ENCODE measurements at places on chromosomes 1 and 21. TPM values are rescaled to one million over a fixed set of nuclear protein-coding genes. Genes with fewer than 3 reads are reported as not detected.

The C1QTNF12 gene
- 7.5 TPM for polyA plus RNA-seq

The MAN1C1 gene
- 18.0 TPM for polyA plus RNA-seq

The SLC45A1 gene
- polyA plus RNA-seq = 2.6 TPM

The CLEC20A gene
- polyA plus RNA-seq = 0.24 TPM

The AMPD1 gene
- not detected for polyA plus RNA-seq

The OR2M2 gene
- polyA plus RNA-seq = not detected

The ACBD6 gene
- polyA plus RNA-seq = 79.7 TPM

The C1orf141 gene
- not detected for polyA plus RNA-seq

The C8A gene
- not detected for polyA plus RNA-seq

The SPRR5 gene
- polyA plus RNA-seq = not detected

The IFI44L gene
- 5.4 TPM for polyA plus RNA-seq

The PLA2G2A gene
- polyA plus RNA-seq = not detected

The ENAH gene
- polyA plus RNA-seq = 112 TPM

The SORT1 gene
- polyA plus RNA-seq = 53.3 TPM

DNA sequence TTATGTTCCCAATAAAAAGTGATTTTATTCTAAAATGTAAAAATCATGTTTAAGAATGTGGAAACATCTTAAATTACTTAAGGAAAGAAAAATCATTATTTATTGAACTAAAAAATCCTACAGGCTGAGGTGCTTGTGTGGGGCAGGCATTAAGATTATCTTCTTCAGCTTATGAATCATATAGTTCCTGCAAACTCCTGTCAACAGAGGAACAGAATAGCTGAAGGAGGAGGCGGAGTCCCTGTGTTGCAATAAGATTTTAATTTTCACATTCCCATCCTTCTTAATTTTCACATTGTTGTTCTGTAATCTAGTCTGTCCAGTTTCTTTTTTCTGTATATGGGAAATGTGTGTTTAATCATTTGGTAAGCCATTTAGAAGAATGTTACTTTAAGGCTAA lies 20.6 kb upstream of the OLFML3 start:
- no peak for DNase-seq

DNA sequence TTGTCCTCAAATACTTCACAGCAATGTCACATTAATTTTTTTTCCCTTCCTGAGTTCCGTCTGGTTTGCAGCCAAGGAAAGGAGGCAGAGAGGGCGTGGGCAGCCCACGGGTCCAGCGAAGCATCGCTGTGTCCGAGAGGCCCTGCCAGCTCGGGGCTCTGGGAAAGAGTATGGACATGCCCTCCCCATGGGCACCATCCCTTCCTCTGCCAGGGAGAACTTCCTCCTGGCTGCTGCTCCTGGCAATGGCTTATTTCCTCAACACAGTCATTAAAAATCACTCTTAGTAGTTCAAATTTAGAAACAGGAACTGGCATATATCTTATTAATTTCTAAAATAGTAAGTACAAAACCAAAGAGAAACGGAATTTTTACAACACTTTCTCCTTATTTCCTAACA lies 115.4 kb downstream of the RIPK4 start:
- no peak for DNase-seq

GRCh38 chr1:11394592-11395245 lies 84.2 kb upstream of the DISP3 start:
- no peak for DNase-seq

GRCh38 chr21:27590271-27590670 lies 623.4 kb upstream of the ADAMTS5 start:
- DNase-seq = no peak

DNA sequence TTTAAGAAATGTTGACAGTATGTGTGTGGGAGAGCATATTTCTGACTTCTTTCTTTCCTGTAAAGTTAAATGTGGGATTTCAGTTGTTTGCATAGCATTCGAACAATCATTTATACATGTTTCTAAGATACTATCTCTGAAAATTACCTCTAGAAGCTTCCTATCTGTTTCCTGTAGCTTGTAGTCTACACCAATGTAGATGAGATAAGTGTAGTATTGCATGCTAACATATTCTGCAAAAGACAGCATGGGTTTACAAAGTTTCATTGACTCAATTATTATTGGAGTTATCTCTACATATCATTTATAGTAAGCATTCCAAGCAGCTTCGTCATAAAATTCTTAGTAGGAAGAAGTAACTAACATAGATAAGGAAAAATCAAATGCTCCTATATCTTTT lies 98.9 kb upstream of the DPYD start:
- no peak for DNase-seq

DNA sequence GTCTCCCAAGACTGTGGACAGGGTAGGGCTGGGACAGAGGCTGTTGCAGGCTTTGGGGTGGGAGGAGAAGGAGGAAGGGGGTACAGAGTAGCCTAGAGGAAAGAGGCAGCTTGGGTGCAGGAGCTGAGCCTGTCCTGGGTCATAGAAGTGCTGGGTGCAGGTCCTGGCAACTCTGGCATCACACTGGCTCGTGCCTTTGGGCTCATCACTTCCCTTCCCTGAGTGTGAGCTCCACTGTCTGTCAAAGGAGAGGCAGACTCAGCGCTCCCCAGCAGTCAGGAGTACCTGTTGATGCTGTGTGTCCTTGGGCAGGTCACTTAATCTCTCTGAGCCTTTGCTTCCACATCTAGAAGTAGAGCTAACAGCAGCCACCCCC lies 157.1 kb downstream of the PTPRU start:
- DNase-seq = no peak

- no peak for DNase-seq
These were observed 16.4 kb upstream of the KIAA0040 start for GRCh38 chr1:175208773-175209492.

DNA sequence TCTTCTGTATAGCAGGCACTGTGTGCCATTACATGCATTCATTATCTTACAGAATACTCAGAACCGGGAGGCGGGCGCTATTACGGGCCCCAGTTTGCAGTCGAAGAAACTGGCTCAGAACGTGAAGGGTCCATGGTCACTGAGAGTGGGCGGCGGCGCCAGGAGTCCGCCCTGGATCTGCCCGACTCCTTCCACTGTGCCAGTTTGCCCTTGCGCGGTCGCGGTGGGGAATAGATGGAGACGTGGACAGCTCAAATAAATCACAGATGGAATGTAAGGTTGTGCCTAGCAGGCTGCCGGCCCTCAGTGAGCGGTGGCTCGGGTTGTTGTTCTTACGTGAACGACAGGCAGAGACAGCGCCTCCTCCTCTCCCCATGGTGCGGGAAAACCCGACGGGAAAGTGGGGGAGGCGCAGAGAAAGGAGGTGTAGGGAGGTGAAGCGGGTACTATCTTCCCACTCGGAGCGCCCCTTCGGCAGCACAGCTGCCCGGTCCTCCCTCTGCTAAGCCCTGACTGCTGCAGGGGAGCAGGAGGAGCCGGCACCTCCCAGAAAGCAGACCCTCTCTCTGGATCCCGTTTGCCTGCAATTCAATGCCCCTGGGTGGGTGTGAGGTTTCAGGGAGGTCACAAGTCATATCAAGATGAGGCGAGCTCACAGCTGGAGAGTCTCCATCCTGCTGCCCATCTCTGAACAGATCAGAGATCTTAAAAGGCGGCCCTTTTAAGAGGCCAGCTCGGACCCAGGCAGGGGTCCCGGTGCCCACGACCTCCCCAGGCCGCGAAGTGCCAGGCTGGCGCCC lies 1.1 kb downstream of the COL9A2 start:
- peak; percentile 23 for DNase-seq

- DNase-seq = no peak
These were observed 23.6 kb downstream of the OPTC start for GRCh38 chr1:203517426-203518110.

- no peak for DNase-seq
These were observed 14.0 kb upstream of the TBX19 start for GRCh38 chr1:168266644-168267186.

- DNase-seq = no peak
These were observed 101.7 kb downstream of the NEK7 start for GRCh38 chr1:198258491-198258890.

DNA sequence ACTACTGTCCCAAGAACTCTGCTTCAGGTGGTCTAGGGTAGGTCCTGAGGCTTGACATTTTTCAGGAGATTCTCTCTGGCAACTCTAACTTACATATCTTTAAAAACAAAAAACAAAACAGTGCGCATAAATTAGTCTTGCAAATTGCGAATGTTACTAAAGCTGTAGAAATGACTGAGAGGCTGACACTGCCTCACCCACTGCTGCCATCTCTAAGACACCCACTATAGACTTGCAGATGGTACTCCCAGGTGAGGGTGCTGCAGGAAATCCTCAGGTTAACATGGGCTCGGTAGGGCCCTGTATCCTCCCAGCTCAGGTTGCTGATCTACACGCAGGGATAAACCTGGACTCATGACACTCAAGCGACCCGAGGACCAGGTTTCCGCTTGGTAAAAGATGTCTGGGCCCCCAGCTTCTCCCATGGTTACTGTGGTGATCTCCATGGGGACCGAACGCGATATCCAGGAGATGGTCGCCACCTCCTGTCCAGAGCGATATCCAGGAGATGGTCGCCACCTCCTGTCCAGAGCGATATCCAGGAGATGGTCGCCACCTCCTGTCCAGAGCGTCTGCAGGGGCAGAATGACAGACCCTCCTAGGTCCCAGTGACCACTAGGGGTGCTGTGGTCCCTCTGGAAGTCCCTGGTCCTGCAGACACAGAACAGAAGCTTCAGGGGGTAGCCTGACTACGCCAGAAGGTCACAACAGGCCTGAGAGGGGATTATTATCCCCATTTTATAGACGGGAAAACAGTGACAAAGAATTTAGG lies 16.2 kb upstream of the LY9 start:
- no peak for DNase-seq

DNA sequence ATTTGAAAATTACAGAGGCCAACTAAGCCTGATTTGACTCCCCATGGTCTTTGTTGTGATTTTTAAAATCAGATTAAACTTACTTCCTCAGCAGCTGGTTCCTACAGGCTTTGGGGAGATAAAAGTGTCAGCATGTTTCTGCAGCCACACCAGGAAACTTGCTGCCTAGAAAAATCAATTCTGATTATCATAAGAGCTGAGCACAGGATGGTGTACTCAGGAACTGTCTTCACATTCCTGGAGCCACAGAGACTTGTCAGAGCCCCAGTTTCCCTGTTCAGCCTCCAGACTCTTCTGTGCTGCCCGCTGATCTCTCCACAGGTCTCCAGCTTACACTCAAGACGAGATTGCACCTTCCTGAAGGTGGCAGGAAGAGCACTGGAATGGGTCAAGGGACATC lies 23.9 kb downstream of the RAB3B start:
- DNase-seq = no peak

DNA sequence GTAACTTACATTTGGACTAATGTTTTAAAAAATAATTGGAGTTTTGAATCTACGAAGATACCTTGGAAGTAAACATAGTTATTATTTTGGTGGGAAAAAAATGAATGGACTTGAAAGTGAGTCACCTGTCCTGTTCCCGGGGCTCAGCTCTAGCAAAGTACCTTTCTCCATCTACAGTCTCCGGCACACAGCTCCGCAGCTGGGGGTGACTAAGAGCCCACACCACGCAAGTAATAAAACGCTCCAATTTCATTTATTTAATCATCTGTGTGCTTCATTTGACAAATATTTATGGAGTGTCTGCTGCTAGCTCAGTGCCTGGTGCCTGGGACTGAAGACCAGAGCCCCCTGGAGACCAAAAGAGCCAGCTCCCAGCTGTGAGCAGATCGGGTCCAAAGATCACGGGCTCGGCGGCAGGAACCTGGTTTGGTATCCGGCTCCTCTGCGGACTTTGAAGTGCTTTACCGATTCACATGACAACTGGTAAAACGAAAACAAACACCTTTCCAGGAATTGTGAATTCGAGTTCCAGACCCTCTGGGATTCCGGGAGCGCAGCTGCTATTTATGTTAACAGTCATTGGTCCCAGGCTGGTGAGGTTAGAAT lies 1.7 kb upstream of the RIPK4 start:
- DNase-seq = no peak

GRCh38 chr1:30908696-30909364 lies at the start of gene SDC3:
SDC3 (minus strand) TSS chr1:30908758; CDS start chr1:30908586, 172 bp downstream.
- no peak for DNase-seq

DNA sequence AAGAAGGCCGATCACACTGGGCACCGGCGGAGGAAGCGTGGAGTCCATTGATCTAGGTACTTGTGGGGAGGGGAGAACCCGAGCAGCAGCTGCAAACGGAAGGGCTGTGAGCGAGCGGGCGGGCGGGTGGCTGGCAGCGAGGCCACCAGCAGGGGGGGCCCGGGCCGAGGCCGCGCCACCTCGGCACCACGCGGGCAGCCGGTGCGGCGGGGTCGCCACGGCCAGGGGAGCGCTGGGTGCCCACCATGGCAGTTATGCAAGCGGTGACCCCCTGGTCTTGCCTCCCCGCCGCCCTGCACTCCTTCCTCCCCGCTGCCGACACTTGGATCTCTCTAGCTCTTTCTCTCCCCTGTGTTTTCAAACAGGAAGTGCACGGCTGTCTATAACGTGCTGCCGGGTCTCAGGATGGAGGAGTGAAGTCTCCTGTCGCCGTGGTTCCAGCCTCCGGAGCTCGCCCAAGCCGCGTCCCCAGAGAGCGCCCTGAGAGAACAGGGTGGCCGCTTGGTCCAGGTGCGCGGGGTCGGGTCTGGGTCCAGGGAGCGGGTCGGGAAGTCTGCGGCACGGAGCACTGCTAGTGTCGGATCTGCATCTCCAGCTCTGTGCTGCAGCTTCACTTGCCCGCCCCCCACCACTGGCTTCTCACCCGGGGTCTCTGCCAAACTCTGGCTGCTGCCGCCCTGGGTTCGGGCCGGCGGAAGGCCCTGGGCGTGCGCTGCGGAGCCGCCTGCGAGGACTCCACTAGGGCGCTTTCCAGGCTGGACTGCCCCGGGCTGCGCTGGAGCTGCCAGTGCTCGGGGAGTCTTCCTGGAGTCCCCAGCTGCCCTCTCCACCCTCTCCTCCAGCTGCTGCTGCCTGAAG lies 22.7 kb downstream of the LRRC8D start:
- no peak for DNase-seq

DNA sequence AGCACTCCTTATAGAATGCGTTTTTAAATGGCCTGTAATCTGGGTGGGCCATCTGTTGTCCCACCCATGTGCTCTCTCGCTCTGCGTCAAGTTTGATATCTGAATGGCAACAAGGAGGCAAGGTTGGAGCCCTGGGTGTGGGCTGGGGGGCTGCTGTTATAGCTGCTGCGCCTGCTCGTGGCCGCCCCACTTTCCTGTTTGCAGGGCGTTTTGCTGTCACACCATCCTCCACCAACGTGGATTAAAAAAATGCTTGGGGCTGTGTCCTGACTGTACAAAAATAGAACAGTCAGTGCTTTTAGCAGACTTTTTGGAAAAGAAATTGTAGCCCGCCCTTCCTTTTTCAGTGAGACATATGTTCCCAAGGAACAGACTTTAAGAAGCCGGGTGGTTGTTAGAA lies 25.4 kb downstream of the UMODL1 start:
- DNase-seq = no peak

DNA sequence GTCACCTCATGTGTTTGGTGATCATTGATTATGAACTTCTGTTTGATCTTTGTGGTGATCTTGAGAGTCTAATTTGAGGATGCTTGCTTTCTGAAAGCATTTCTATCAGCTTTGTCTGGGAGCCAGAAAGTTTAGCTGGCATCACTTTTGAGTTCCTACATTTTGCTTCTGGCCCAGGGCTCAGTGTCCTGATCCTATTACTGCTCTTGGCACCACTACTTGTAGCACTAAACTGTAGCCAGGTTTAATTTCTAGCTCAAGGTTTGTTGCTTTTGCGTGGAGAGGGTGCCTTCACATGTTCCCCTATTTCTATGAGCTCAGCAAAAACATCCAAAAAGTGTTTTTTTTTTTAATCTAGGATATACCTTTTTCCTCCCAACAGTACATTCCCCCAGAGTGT lies 9.3 kb downstream of the TTC3 start:
- DNase-seq = no peak

GRCh38 chr21:26909972-26910371 lies 56.9 kb downstream of the ADAMTS5 start:
- no peak for DNase-seq

- no peak for DNase-seq
These were observed 703 bp downstream of the PUM1 start for GRCh38 chr1:31064718-31065309.

Measured in renal cortex interstitium (tissue), 15 donors.